ENCODE measurements at places on chromosomes 6 and 20.

DNA sequence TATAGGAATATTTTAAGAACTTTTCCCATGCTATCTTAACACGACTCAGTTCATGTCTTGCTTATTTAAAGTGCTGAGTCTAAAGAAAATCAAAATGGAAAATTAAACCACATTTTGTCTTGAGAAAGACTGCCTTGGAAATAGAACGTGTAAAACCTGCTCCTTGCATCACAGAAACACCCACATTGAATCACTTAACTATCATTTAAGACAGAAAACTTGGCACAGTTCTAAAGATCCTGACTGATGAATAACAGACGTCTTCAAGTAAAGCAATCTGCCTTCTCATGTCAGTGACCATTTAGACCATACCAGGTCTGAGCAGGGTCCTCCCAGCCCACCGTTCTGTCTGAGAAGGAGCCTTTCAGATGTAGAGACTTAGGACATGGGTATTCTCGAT, 7.4 kb downstream of the PERP start:
- no peak overlapping the region for H3K27ac ChIP-seq
- DNase-seq, result no peak
- peaks cover 26% of the 10 kb centered on the region for H3K36me3 ChIP-seq

- DNase-seq, result no peak
- H3K4me3 ChIP-seq, result no peak overlapping the region
- H3K27me3 ChIP-seq, result peaks cover 27% of the 10 kb centered on the region
- no peaks in the 10 kb centered on the region for H3K36me3 ChIP-seq
- no peak overlapping the region for H3K27ac ChIP-seq
Observed at GRCh38 chr6:53671111-53671510, 5.6 kb upstream of the KLHL31 start.

DNA sequence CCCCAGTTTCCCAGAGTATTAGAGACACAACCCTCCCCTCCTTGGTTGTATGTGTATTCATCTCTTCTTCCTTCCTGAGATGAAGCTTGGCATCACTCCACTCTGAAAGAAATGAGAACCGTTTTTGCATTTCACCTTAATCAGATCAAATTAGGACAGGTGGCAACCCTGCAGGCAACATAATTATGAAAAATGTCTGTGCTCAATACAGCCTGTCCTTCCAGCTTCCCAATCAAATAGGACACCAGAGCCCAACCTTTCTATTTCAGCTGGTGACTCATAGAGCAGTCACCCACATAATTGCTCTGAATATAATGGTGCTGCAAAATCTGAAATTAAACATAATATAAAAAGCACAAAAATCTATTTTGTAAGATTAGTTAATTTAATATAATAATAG, 310.2 kb upstream of the AGPAT4 start:
- DNase-seq, result no peak
- H3K27ac ChIP-seq, result no peak overlapping the region
- H3K36me3 ChIP-seq, result no peaks in the 10 kb centered on the region
- no peaks in the 10 kb centered on the region for H3K27me3 ChIP-seq
- H3K4me3 ChIP-seq, result no peak overlapping the region

GRCh38 chr20:50594231-50594590, 84.0 kb downstream of the PTPN1 start:
- H3K4me3 ChIP-seq, result no peak overlapping the region
- no peak for DNase-seq
- no peak overlapping the region for H3K27ac ChIP-seq
- no peaks in the 10 kb centered on the region for H3K4me1 ChIP-seq

GRCh38 chr6:88493717-88494116, 327.6 kb upstream of the CNR1 start:
- no peaks in the 10 kb centered on the region for H3K4me1 ChIP-seq
- H3K27ac ChIP-seq, result no peak overlapping the region
- H3K27me3 ChIP-seq, result peaks cover 7% of the 10 kb centered on the region
- no peaks in the 10 kb centered on the region for H3K36me3 ChIP-seq
- no peak for DNase-seq
- H3K4me3 ChIP-seq, result no peak overlapping the region

DNA sequence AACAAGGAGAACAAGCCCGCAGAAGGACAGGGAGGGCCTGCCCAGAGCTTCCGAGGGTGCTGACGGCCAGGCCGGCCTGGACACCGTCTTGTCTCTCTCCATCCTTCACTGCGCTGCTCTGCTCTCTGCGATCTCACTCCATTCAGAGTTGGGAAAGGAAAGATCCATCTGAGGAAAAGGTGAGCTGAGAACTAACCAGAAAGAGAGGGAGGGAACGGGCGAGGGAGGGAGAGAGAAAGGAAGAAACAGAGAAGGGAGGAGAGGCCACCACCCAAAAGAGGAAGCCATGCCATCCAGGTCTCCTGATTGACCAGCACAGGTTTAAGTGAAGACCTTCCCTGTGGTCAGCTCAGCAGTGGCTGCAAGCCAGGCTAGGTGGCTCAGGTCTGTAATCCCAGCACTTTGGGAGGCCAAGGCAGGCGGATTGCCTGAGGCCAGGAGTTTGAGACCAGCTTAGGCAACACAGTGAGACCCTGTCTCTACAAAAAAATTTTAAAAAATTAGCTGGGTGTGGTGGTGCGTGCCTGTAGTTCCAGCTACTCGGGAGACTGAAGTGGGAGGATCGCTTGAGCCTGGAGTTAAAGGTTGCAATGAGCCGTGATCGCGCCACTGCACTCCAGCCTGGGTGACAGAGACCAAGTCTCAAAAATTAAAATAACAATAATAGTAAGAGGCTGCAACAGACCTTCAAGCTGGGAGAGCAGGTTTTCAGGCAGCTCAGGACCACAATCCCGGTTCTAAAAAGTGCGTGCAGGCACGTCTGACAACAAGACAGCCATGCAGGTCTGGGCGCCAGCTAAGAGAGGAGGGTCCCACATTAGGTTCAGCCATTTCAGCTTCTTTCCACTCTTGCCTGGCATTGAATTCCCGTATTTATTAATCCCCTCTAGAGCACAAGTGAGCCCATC, 34.2 kb upstream of the DLGAP4 start:
- no peak overlapping the region for H3K4me3 ChIP-seq
- no peaks in the 10 kb centered on the region for H3K36me3 ChIP-seq
- H3K27ac ChIP-seq, result no peak overlapping the region
- H3K27me3 ChIP-seq, result peaks cover 15% of the 10 kb centered on the region

- no peak overlapping the region for H3K27ac ChIP-seq
- DNase-seq, result no peak
- H3K36me3 ChIP-seq, result no peaks in the 10 kb centered on the region
- H3K27me3 ChIP-seq, result peaks cover 11% of the 10 kb centered on the region
Observed at GRCh38 chr6:151137542-151137941, 102.2 kb upstream of the AKAP12 start.

DNA sequence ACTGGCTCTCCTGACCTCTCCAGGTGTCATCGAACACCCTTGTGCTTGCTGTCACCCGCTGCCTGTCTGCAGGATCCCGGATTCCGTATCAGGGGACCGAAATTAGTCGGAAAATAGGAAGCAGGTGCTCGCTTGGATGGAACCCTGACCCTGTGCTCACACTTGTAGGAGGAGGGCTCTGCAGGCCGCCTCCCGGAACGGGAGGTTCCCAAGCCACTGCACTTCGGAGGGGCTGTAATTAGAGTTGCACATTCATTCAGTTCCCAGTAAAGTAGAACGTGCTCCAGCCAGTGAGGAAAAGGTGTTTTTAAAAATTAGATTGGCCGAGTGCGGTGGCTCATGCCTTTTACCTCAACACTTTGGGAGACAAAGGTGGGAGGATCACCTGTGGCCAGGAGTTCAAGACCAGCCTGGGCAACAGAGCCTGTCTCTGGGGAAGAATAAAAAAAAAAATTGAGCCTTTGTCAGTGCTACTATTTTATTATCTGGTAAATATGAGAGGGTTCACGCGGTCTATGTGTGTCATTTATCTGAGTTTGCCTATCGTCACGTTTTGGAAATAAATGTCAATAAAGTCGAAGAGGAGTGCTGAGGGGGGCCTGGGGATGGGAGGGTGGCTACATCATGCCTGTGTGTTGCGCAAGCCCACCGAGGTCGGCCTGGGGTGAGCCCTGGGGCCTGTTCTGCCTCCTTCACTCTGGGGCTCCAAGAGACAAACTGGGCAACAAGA, 1.5 kb upstream of the GMEB2 start:
- peak; percentile 83 for DNase-seq
- H3K4me3 ChIP-seq, result peak overlapping the region; percentile 95
- H3K27me3 ChIP-seq, result no peaks in the 10 kb centered on the region
- H3K27ac ChIP-seq, result peak overlapping the region; percentile 92
- H3K4me1 ChIP-seq, result peaks cover 24% of the 10 kb centered on the region

- no peaks in the 10 kb centered on the region for H3K27me3 ChIP-seq
- no peak overlapping the region for H3K27ac ChIP-seq
Observed at GRCh38 chr20:53574259-53574789, 19.3 kb downstream of the ZNF217 start.

- no peak for DNase-seq
- H3K4me3 ChIP-seq, result no peak overlapping the region
- no peak overlapping the region for H3K27ac ChIP-seq
- H3K4me1 ChIP-seq, result no peaks in the 10 kb centered on the region
Observed at GRCh38 chr20:62589150-62589498, 53.2 kb upstream of the SLCO4A1 start.

DNA sequence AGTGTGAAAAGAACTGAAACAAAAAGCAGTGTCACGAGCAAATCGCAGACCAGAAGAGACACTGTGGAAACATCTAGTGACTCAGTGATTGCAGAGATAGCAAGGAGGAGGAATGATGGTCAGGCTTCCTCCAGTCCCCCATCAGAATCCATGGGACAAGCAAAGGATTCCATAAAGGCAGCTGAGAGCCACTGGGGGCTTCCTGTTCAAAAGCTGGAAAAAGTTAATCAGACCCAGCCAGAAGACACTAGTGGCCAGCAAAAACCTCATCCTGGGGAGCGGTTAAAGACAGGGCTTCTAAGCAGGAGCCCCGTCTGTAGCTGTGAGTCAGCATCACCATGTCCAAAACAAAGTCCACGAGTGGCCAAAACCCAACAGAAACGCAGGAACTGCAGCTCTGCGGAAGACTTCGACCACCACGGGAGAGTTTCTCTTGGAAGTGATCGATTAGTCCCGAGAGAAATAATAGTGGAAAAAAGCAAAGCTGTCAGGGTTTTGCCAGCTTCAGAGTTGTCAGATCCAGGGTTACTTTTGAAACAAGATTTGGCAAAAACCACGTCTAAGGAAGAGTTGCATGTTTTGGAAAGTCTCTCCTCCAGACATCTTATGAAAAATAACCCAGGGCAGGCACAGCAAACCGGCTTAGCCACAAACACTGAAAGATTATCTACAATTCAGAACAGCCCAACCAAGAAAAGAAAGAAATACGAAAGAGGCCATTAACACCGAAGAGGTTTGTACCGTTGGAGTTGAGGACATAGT, 51.0 kb downstream of the JAG1 start:
- DNase-seq, result no peak
- peaks cover 3% of the 10 kb centered on the region for H3K4me1 ChIP-seq
- H3K36me3 ChIP-seq, result peaks cover 6% of the 10 kb centered on the region
- no peak overlapping the region for H3K27ac ChIP-seq
- H3K27me3 ChIP-seq, result no peaks in the 10 kb centered on the region
- no peak overlapping the region for H3K4me3 ChIP-seq

- H3K4me3 ChIP-seq, result no peak overlapping the region
- peaks cover 16% of the 10 kb centered on the region for H3K4me1 ChIP-seq
- peaks cover 44% of the 10 kb centered on the region for H3K36me3 ChIP-seq
- H3K27me3 ChIP-seq, result no peaks in the 10 kb centered on the region
Observed at GRCh38 chr6:152160346-152160745, 352.9 kb downstream of the ESR1 start.

- H3K27ac ChIP-seq, result no peak overlapping the region
- H3K4me1 ChIP-seq, result peaks cover 11% of the 10 kb centered on the region
- H3K27me3 ChIP-seq, result peaks cover 21% of the 10 kb centered on the region
- no peak for DNase-seq
- H3K36me3 ChIP-seq, result no peaks in the 10 kb centered on the region
Observed at GRCh38 chr6:30885481-30885998, 1.2 kb downstream of the DDR1 start.

DNA sequence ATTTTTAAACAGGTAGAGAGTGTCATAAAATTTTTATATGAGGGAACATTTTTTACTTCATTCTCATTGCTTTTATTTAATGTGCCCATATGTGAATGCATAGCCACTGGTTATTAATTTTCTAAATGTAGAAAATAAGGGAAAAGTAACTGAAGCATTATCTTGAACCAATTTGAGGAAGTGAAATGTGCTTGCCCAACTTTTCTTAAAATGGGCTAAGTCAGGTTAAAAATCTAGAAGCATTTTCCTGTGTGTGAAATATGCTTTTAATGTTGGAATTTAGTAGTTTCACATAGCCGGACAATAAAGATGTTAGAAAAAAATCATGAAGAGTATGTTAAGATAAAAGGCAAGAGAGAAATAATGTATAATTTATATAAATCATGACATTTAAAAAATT, 3.8 kb downstream of the SEC23B start:
- H3K4me1 ChIP-seq, result peaks cover 56% of the 10 kb centered on the region
- no peak overlapping the region for H3K4me3 ChIP-seq
- no peak overlapping the region for H3K27ac ChIP-seq
- H3K36me3 ChIP-seq, result peaks cover 52% of the 10 kb centered on the region
- DNase-seq, result no peak

- H3K4me3 ChIP-seq, result no peak overlapping the region
- peaks cover 4% of the 10 kb centered on the region for H3K36me3 ChIP-seq
- DNase-seq, result no peak
- no peaks in the 10 kb centered on the region for H3K4me1 ChIP-seq
Observed at GRCh38 chr6:157172830-157173536, 150.3 kb downstream of the TMEM242 start.

DNA sequence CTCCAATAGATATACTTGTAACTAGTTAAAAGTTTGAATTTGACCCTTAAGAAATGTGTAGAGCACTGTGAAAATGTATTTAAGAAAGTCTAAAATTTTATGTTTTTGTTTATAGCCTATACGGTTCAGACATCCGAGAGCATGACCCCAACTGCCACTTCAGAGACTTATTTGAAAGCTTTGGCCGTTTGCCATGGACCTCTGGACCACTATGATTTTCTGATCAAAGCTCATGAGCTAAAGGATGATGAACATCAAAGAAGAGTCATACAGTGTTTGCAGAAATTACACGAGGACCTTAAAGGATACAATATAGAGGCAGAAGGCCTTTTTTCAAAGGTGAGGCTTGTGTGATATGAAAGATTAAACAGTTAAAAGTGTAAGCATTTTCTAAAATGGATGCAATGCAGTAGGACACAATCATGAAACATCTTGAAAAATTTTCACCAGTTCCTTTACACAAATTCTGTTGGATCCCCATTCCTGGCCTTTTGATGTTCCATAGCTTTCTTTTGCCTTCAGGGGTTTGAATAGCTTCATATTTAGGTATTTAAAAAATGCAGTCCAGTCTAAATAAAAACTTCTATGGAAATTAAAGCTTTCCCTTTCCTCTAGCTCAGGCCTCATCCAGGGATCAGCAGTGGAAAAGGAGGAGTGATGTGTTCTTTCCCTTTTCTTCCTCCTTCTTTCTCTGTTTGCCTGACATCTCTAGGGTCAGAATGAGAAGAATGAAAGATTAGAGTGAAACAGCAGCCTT, 29.0 kb downstream of the AFG1L start:
- peaks cover 11% of the 10 kb centered on the region for H3K36me3 ChIP-seq
- H3K27me3 ChIP-seq, result no peaks in the 10 kb centered on the region
- DNase-seq, result no peak
- no peak overlapping the region for H3K4me3 ChIP-seq

- no peak overlapping the region for H3K27ac ChIP-seq
- H3K36me3 ChIP-seq, result no peaks in the 10 kb centered on the region
- H3K4me3 ChIP-seq, result no peak overlapping the region
- H3K27me3 ChIP-seq, result peaks cover 11% of the 10 kb centered on the region
- DNase-seq, result no peak
Observed at GRCh38 chr6:109958626-109959025, 19.5 kb upstream of the GPR6 start.

- H3K4me1 ChIP-seq, result peaks cover 28% of the 10 kb centered on the region
- H3K36me3 ChIP-seq, result peaks cover 21% of the 10 kb centered on the region
- H3K4me3 ChIP-seq, result peak overlapping the region; percentile 65
- DNase-seq, result no peak
Observed at GRCh38 chr20:38987777-38988176, 25.6 kb downstream of the DHX35 start.

All from activated CD8-positive, alpha-beta memory T cell treated with anti-CD3 and anti-CD28 coated beads, Interleukin-2, amount 10 ng/mL, durations not matched to agents 7 days and 5 days (primary cell).